ENCODE measurements at places on chromosomes 5 and 9. TPM values are rescaled to one million over a fixed set of nuclear protein-coding genes. Genes with fewer than 3 reads are reported as not detected.
A peak's percentile ranks its signal among the peaks of the same experiment; 100 is the strongest.

CCDC152 gene
- 16.3 TPM for total RNA-seq

TMOD1 gene
- 0.14 TPM for total RNA-seq

MAP1B gene
- total RNA-seq = 21.5 TPM

NR5A1 gene
- total RNA-seq = not detected

NR2F1-AS1 gene
- 16.8 TPM for total RNA-seq

GPR21 gene
- total RNA-seq = 3.1 TPM

CCDC180 gene
- total RNA-seq = 3.0 TPM

NEURL1B gene
- total RNA-seq = 2.8 TPM

RLN1 gene
- not detected for total RNA-seq

- H3K4me3 ChIP-seq = no peak overlapping the region
- peak; percentile 48 for DNase-seq
- H3K36me3 ChIP-seq = peaks cover 18% of the 10 kb centered on the region
- no peaks in the 10 kb centered on the region for H3K27me3 ChIP-seq
- H3K4me1 ChIP-seq = no peaks in the 10 kb centered on the region
Measured at GRCh38 chr9:69223605-69224004, 49.5 kb downstream of the TJP2 start.

DNA sequence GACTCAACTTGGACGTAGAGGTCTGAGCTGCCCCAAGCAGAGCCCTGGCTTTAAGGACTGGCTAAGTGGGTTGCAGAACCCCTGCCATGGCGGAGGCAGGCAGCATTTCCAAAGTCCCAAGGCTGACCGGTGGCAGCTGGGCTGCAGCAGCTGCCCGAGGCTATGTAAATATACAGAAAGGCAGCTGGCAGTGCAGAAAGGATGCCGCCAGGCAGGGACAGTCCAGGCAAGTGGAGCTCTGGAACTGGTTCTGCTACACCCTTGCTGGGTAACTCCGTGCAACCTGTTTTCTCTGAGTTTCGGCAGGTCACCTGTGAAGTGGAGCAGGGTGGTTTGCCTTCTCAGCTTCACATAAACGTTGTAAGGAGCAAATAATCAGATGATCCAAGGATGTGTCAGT lies 46.0 kb downstream of the SHB start:
- peaks cover 17% of the 10 kb centered on the region for H3K4me1 ChIP-seq
- no peaks in the 10 kb centered on the region for H3K27me3 ChIP-seq
- H3K4me3 ChIP-seq = no peak overlapping the region
- no peak for DNase-seq
- no peak overlapping the region for H3K27ac ChIP-seq
- H3K36me3 ChIP-seq = no peaks in the 10 kb centered on the region

- no peaks in the 10 kb centered on the region for H3K4me1 ChIP-seq
- H3K36me3 ChIP-seq = no peaks in the 10 kb centered on the region
- no peak for DNase-seq
- H3K4me3 ChIP-seq = no peak overlapping the region
- no peaks in the 10 kb centered on the region for H3K27me3 ChIP-seq
Measured at GRCh38 chr9:114226246-114227055, 71.1 kb downstream of the COL27A1 start.

DNA sequence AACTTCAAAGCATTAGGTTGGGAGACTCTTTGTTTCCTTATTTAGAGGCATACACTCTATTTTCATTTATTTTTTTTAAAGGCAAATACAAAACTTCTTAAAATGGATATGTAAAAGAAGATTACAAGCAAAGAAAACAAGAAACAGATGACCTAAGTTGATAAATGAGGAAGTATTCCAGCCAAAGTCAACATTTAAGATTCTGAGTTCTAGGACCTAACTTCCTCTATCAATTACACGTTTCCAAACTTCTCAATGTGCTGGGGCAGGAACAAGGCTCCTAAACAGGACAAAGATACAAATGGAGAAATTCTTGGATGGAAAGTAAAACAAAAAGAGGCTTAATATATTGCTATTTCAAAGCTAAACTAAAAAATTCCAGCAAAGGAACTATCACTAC lies 89.5 kb downstream of the TLE1 start:
- H3K4me1 ChIP-seq = peaks cover 23% of the 10 kb centered on the region
- no peak overlapping the region for H3K27ac ChIP-seq
- DNase-seq = no peak
- H3K4me3 ChIP-seq = no peak overlapping the region

DNA sequence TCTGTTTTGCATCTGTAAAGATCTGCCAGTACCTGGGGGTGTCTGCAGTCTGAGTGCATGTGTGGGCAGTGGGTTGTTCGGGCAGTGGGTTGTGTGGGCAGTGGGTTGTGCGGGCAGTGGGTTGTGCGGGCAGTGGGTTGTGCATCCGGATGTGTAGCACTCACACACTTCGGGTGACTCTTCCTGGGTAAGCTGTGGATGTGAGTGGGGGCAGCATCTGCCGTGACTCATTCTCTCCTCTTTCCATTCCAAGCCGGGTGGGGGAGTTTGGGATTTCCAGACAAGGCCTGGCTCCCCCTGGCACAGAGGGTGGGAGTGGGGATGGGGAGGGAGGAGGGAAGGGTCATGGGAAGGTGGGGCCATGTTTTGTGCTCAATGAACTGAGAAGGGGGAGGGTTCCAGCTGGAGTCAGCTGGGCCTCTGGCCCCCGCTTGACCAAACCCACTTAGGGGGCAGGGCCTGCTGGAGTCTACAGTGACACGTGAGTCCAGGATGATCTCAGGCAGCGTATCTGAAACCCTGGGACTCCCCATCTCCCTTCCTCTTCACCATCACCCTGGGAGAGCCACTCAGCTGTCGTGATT lies 8.3 kb downstream of the CRB2 start:
- no peak overlapping the region for H3K27ac ChIP-seq
- no peaks in the 10 kb centered on the region for H3K36me3 ChIP-seq
- H3K27me3 ChIP-seq = peaks cover 62% of the 10 kb centered on the region
- DNase-seq = no peak

GRCh38 chr5:130995254-130995515 lies 169.9 kb downstream of the HINT1 start:
- H3K4me3 ChIP-seq = no peak overlapping the region
- H3K27me3 ChIP-seq = peaks cover 14% of the 10 kb centered on the region
- H3K27ac ChIP-seq = no peak overlapping the region
- no peak for DNase-seq

DNA sequence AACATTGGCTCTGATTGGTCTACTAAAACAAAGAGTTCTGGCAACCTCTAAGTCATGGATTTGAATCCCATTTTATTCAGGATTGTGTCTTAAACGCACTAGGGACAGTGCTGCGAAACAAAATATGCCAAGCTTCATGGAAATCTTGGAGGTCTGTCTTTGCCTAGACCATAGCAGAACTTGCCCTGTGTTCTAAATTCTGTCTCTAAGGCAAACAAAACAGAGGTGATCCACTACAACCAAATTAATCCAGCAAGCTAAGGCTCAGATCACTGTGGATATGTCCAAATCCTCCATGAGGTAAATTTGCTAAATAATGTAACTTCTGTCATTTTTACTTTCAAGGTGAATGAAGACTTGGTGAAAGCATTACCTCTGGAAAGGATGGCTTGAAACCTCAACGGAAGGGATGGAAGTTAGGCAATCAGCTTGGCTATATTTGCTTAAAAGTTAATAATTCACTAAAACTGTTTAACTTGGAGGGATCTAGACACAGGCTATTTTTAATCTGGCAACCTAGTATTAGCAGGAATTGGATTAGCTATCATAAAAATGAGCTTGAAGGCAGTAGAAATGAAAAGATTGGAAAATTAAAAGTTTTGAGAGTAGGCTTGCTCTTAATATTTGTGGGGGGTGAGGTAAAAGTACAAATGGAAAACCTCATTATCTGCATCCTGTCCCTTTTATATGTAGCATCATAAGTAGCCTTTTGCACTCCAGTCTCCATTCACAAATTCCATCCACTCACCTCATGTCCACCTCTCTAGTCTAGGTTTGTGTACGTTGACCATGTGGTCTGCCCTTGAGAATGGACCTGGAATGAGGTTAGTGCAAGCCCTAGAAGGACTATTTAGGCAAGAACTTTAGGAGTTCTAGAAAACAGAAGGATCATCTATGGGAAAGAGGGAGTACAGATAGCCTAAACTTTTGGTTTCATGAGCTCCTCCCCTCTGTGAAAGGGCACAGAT lies 176.2 kb downstream of the SMC2 start:
- no peak overlapping the region for H3K27ac ChIP-seq
- H3K36me3 ChIP-seq = no peaks in the 10 kb centered on the region
- H3K4me1 ChIP-seq = no peaks in the 10 kb centered on the region

- H3K27me3 ChIP-seq = no peaks in the 10 kb centered on the region
- no peak for DNase-seq
- no peak overlapping the region for H3K4me3 ChIP-seq
- no peak overlapping the region for H3K27ac ChIP-seq
Measured at GRCh38 chr9:86163503-86163902, 64.1 kb upstream of the GOLM1 start.

DNA sequence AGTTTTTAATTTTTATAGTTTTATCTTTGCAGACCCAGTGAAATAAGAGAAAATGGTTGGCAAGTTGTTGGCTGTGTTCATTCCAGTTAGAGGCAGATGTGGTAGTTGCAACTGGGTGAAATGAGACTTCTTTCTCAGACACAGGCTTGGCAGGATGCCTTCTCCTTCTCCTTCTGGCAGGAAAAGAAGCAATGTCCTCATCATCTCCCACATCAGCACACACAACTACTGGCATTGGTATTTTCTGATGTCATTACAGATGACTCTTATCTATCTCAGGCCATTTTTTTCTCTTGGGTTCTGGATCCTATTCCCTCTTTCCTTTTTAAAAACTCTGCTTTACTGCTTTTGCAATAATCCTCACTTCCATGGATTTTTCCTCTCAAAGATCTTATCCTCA lies 103.3 kb upstream of the EDIL3 start:
- no peaks in the 10 kb centered on the region for H3K4me1 ChIP-seq
- no peaks in the 10 kb centered on the region for H3K27me3 ChIP-seq
- H3K36me3 ChIP-seq = no peaks in the 10 kb centered on the region
- no peak overlapping the region for H3K4me3 ChIP-seq

DNA sequence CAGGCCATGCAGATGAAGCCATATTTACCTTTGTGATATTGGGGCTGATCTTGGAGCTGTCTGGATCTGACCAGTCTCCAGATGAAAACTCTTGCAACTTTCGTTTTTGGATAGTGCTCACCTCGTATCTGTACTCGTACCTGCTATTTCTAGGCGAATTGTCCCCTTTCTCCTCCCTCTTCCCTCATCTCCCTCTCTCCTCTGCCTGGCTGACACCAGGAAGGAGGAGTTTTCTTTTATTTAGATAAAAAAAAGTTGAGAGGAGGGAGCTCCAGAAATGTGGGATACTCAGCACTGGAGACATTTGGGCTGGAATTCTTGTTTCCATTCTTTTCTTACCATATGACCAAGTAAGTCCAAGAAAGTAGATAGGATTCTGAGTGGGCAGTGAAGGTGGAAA lies 54.6 kb upstream of the ABL1 start:
- H3K36me3 ChIP-seq = no peaks in the 10 kb centered on the region
- no peak for DNase-seq
- no peaks in the 10 kb centered on the region for H3K4me1 ChIP-seq

DNA sequence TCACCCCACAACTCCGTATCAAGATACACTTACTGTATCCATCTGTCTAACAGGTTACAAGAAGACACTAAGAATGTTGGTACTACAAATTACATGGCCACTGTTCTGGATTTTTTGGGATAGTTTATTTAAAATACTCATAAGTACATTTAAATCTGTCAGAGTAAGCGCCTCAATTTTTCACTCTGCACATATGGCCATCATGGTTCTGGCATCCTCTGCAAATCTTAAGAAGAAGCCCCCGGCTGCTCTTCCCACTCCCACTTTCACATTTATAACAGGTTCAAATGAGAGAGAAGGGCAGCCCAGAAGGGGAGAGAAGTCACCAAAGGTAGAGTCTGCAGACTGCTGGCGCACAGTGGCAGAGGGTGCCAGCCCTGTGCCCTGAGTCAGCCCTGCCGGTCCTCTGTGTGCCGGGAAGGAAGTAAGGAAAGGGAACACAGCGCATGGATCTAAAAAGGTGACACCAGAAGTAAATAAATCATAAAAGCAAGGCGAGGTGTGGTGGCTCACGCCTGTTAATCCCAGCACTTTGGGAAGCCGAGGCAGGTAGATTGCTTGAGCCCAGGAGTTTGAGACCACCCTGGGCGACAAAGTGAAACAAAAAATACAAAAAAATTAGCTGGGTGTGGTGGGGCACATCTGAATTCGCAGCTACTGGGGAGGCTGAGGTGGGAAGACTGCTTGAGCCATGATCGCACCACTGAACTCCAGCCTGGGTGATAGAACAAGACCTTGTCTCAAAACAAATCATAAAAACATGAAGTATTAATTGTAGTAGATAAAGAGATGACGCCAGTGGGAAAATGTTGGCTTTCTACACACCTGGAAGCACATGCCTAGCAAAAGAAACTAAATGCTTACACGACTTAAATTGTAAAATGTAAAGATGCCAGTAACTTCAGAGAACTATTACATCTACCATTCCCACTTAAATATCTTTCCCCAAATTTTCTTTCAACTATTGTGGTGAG lies 30.0 kb downstream of the RNF130 start:
- H3K36me3 ChIP-seq = no peaks in the 10 kb centered on the region
- no peak overlapping the region for H3K4me3 ChIP-seq
- no peaks in the 10 kb centered on the region for H3K27me3 ChIP-seq
- no peak for DNase-seq
- no peak overlapping the region for H3K27ac ChIP-seq

- no peak overlapping the region for H3K27ac ChIP-seq
- H3K4me1 ChIP-seq = peaks cover 8% of the 10 kb centered on the region
- H3K27me3 ChIP-seq = no peaks in the 10 kb centered on the region
- DNase-seq = no peak
- H3K4me3 ChIP-seq = no peak overlapping the region
Measured at GRCh38 chr5:132438917-132439316, 51.7 kb downstream of the IRF1 start.

GRCh38 chr5:63554191-63554590 lies 408.1 kb downstream of the HTR1A start:
- no peak overlapping the region for H3K27ac ChIP-seq
- H3K36me3 ChIP-seq = no peaks in the 10 kb centered on the region
- H3K4me1 ChIP-seq = no peaks in the 10 kb centered on the region
- H3K4me3 ChIP-seq = no peak overlapping the region

GRCh38 chr9:36120705-36121104 lies 15.8 kb upstream of the GLIPR2 start:
- H3K27me3 ChIP-seq = peaks cover 24% of the 10 kb centered on the region
- no peak for DNase-seq

- H3K4me1 ChIP-seq = peaks cover 9% of the 10 kb centered on the region
- no peak overlapping the region for H3K4me3 ChIP-seq
- no peaks in the 10 kb centered on the region for H3K36me3 ChIP-seq
- H3K27ac ChIP-seq = no peak overlapping the region
Measured at GRCh38 chr9:95820074-95820473, 55.4 kb upstream of the ERCC6L2 start.

- H3K36me3 ChIP-seq = no peaks in the 10 kb centered on the region
- no peak overlapping the region for H3K4me3 ChIP-seq
- no peaks in the 10 kb centered on the region for H3K4me1 ChIP-seq
- H3K27ac ChIP-seq = no peak overlapping the region
Measured at GRCh38 chr9:27303219-27303618, 6.3 kb upstream of the EQTN start.

DNA sequence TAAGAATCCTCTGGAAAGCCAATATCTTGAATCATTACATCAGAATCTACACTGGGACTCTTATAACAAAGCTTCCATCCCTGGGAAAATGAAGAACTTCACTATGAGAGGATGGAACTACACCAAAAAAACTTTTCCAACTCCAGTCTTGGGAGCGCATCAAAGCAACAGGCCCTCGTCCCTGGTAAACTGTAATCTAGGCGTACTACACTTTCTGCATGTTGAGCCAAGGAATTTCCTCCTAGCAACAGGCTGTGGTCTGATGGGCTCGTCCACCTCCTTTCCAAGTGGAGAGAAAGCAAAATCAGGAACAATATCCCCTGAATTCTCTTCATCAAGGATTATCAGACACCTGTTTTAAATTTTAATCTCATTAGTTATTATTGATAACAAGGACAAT lies 94.1 kb downstream of the NFIB start:
- no peak for DNase-seq
- H3K4me1 ChIP-seq = peaks cover 67% of the 10 kb centered on the region
- H3K27ac ChIP-seq = no peak overlapping the region
- H3K4me3 ChIP-seq = no peak overlapping the region
- H3K27me3 ChIP-seq = no peaks in the 10 kb centered on the region

Data from Calu3 (cell line).